ENCODE measurements at places on chromosomes 13 and 19.

- DNase-seq: no peak
Observed at GRCh38 chr13:40784540-40784939, 4.9 kb upstream of the SLC25A15 start.

- DNase-seq: no peak
Observed at GRCh38 chr13:80866921-80867320, 526.0 kb upstream of the SPRY2 start.

DNA sequence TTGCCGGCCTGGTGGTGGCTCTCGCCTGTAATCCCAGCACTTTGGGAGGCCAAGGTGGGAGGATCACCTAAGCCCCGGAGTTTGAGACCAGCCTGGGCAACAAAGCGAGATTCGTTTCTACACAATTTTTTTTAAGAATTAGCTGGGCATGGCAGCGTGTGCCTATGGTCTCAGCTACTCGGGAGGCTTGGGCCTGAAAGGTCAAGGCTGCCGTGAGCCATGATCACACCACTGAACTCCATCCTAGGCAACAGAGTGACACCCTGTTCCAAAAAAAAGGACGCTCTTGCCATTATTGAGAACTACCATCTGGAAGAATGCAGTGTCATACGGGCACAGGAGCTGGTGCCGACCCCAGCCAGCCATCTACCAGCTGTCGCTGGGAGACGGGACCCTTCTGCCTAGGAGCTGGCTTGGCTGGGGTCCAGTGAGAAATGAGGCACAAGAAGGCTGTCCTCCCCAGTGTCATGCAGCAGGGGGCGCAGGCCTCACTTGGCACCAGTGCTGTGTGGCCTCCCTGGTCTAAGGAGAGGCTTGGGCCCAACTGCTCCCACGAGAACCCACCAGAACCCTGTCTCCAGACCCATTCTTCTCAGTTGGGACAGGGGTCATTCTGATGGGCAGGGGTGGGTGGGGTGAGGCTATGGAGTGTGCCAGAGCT, 12.2 kb upstream of the RELB start:
- no peak for DNase-seq

DNA sequence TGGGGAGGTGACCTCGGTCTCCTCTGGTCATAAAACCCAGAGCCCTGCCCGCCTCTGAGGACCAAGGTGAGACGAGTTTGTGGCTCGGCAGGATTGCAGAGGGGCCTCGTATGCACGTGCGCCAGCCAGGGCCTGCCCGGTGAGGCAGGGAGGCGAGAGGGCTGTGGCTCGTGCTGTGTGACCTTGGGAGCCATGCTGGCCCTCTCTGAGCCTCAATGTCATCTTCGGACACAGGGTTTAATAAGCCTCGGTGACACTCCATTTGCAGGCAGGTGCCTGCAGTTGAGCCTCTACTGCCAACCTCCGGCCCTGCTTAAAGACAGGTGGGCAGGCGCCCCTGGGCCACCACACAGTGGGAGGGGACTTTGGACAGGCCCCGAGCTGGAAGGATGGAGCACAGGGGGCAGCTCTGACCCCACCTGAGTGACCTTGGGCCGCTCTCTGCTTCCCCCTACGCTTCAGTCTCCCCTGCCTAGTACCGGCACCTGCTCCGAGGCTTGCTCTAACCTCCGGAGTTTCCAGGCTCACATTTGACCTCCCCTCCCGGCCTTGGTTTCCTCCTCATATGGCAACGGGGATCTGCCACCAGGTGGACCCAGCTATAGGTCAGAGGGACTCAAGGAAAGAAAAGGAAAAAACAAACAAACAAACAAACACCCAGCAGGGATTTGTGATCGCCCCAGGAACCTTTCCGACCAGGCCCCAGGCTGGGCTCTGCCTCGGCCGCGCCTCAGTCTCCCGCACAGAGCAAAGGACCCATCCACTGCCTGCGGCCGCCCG, 3.1 kb downstream of the ZBTB7A start:
- DNase-seq: no peak

DNA sequence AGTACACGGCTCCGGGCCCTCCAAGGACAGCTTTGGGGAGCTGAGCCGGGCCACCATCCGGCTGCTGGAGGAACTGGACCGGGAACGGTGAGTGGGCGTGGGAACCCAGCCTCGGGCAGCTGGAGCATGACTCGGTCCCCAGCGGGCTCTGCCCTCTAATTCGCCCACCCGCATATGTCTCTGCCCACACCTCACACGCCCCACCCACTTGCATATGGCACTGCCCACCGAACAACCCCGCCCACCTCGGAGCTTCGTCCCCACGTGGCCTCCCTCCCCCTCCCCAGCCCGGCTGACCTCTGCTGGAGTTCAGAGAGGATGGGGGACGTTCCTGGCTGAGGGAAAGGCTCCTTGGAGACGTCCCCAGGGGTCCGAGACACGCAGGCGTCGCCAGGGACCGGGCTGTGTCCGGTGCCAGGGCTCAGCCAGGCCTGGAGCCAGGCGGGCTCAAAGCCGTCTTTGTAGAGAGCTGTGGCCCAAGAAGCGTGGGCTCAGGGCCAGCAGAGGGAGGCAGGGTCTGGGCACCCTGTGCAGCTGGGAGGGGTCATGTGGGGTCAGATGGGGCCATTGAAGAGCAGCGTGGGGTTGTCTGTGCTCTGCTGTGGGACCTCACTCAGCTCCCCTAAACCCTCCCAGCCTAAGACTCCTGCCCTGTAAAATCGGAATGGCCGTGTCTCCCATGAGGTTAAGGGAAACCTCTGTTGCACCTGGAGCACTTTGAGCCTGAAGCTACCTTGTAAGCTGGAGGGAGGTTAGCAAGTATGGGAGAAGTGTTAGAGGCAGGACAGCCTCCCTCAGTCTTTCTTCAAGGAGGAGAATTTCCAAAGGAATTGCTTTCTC, 3.8 kb downstream of the APC2 start:
- DNase-seq: no peak

DNA sequence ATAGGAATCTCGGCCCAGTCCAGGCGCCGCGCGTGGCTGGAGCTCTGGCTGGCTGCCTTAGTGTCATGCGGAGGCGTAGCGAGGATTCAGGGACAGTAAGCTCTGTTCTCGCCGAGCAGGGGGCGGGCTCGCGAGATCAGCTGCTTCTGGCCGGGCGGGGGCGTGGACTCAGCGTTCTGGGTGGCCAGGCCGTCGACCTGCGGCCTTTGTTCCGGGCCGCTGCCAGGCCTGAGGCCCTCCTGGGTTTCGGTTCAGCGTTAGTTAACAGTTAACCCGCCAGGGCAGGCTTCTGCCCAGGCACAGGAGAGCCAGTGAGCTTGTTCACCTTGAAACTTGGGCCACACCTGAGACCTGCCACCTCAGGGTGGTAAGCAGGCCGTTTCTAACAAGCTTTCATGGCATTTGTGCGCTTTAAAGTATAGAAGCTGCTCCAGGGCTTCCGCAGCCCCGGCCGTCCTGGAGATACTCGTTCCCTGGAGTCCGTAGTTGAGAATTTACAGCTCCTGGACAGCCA, 332.2 kb upstream of the SGCG start:
- DNase-seq: no peak

DNA sequence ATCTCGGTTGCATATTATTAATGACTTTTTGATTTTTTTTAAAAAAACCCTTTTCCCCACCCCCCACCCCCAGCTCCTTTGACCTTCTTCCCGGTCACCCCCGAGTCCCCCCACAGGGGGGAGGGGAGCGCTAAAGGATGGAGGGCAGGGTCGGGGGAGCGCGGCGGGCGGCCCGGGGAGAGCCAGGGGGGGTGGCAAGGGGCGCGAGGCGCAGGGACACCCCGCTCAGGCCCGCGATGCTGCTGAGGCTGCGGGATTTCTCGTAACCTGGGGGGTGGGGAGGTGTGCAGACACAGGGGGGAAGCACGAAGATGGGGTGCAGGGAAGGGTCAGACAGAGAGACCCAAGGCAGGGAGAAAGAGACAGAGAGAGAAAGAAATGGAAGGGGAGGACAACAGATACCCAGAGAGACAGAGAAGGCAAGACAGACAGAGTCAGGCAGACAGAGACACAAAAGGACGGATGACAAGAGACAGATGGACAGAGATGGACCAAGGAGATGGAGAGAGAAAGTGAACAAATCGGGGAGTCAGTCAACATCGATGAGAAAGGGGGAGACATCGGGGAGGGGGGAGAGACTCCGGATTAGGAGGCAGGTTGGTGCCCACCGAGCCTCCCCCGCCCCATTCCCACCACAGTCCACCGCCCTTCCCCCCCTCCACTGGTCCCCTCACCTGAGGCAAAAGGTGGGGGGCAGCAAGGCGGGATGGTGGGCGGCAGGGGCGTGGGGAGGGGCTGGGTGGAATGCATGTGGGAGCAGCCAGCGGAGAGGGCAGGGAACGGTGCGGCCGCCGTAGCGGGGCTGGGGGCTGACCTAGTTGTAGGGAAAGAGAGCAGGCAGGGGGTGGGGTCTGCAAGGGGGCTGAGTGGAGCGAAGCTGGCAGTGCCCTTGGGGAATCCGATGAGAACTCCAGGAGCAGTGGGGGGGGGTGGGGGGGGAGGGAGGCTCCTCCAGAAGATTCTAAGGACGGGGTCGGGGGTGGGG, 14.2 kb downstream of the KCNC3 start:
- no peak for DNase-seq

GRCh38 chr19:19006213-19006612, 27.1 kb downstream of the SUGP2 start:
- DNase-seq: no peak
